Thyroid gland (tissue), 4 donors: ENCODE measurements at places on chromosomes 11 and 22. TPM values are rescaled to one million over a fixed set of nuclear protein-coding genes. Genes with fewer than 3 reads are reported as not detected.

DNA sequence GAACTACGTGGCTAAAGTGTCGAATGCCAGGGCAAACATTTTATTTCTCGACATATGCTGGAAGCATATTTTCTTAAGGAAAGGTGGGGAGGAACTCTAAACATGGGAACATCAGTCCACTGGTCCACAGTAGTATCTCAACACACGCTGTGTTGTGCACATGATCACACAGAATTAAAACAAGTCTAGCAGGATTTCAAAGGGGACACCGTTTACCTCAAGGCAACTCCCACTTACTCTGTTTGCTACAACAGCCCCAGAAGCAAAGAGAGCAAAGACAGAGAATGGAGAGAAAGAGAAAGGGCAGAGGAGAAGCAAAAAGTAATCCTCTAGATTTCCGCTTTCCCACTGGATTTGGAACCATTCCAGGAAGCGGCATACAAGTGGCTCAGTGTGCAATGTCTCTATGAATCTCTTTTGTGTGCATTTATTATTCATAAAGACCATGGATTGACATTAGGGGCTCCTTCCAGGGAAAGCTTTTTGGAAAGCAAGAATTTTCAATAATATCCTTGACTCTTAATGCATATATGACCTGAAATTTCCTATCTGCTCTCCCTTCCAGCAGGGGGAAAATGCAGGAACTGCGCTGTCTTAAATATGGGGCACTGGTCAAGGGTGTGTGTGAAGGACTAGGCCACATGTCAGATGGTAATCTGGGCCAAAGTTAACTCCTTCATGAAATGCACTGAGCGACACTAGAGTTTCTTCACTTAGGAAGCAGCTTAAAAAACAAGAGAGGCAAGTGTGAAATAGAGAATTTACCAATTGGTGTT lies 34.8 kb upstream of the CCDC34 start:
- peaks cover 6% of the 10 kb centered on the region for H3K4me1 ChIP-seq
- no peak overlapping the region for H3K27ac ChIP-seq
- no peak for DNase-seq
- no peak overlapping the region for H3K4me3 ChIP-seq
- H3K27me3 ChIP-seq: no peaks in the 10 kb centered on the region

- H3K27ac ChIP-seq: no peak overlapping the region
- no peak overlapping the region for H3K4me3 ChIP-seq
Observed at GRCh38 chr11:35045236-35045820, 93.6 kb upstream of the CD44 start.

DNA sequence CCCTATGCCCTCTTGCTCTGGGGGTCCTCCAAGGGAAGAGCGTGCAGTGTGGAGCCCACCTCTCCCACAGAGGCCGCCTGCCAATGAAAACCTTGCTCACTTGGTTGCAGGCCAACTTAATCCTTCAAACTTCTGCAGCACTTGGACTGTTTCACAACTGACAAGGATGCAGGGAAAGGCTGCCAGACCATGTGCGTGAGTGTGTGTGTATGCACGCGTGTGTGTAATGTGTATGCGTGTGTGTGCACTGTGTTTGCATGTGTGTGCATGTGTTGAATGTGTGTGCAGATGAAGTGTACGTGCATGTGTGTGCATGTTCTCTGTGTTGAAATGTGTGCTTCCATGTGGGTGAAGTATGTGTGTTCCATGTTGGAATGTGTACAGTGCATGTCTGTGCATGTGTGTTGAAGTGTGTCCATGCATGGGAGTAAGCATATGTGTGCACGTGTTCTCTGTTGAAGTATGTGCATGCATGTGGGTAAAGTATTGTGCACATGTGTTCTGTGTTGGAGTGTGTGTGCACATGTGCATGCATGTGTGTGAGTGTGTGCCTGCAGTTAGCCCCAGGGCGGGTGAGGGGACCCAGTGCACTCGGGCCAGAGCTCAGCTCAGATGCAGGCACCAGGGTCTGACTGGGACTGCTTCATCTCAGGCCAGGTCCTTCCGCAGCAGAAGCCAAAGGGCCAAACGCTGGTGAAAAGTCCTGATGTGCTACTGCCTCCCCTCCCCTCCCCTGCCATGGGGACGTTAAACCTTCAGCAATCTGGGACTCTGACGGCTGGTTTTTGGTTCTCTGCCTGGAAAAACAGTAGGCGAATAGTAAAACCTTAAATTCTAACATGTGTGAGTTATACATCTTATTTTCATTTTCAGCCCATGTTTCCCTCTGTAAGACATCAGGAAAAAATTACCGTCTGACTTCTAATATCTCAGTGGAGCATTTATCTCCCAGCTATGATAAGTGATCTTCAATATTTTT lies 72.0 kb downstream of the FLI1 start:
- H3K27me3 ChIP-seq: no peaks in the 10 kb centered on the region
- no peak overlapping the region for H3K27ac ChIP-seq
- no peak overlapping the region for H3K4me3 ChIP-seq
- H3K4me1 ChIP-seq: peaks cover 17% of the 10 kb centered on the region
- H3K36me3 ChIP-seq: no peaks in the 10 kb centered on the region
- peak; percentile 16 for DNase-seq

DNA sequence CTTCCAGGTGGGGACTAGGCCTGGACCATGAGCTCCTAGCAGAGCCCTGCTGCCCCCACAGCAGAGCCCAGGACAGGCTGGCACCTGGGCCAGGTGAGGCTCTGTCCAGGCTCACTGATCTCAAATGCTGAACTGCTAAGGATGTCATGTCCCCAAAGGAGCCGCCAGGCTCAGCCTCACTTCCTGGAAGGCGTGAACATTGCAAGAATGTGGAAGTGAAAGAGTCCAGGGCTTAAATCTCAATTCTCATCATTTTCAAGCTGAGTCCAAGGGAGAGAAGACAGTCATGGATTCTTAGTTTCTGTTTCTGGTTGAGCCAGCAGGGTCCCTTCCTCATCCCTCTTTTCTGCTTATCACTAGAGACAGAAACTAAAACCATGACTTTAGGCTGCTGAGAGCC lies 5.0 kb downstream of the ASCL2 start:
- H3K4me1 ChIP-seq: peaks cover 20% of the 10 kb centered on the region
- no peak overlapping the region for H3K4me3 ChIP-seq
- no peaks in the 10 kb centered on the region for H3K27me3 ChIP-seq
- H3K36me3 ChIP-seq: no peaks in the 10 kb centered on the region

The SYT8 gene
- total RNA-seq: not detected

The OR52N4 gene
- not detected for total RNA-seq
